ENCODE measurements at places on chromosomes 5 and 9.

GRCh38 chr9:19441730-19442129, 32.9 kb downstream of the ACER2 start:
- no peak for DNase-seq

DNA sequence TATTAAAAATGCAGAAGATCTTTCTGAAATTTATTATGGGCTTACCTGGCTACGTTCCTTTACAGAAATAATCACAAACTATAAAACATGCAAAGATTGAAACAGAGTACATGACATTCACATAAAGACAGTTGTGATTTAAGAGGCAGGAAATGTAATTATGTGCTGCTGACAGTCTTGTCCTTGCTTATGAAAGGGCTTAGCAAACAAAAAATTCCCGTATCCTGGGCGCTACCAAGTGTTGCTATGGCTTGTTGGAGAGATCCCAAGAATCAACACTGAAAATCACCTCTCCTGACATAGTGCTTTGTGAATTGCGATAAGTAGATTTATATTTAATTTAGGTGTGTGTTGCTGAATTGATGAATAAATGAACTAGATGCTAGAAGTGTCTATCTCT, 352.5 kb upstream of the C9orf72 start:
- no peak for DNase-seq

DNA sequence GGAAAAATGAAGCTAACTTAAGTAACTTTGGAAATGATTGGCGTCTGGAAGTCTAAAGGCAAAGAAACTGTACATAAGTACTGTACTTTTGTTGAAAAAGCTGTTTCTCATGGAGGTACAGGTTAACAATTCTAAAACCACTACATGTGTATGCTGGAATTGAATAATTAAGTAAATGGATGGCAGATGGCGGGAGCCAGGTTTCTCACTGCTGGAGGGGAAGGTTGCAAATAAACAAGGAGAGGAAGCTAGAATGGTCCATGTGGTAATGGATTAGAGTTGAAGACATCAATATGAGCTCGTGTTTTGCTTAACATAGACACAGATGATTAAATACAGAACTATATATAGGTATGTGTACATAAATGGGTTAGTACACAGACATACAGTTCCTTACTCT, 43.2 kb upstream of the ASTN2 start:
- no peak for DNase-seq

GRCh38 chr5:82649943-82650342, 371.8 kb upstream of the RPS23 start:
- DNase-seq = no peak

GRCh38 chr5:131640043-131640856, 5.2 kb upstream of the RAPGEF6 start:
- peak; percentile 14 for DNase-seq
